Activated T-cell treated with anti-CD3 and anti-CD28 coated beads for 4 hours (primary cell): ENCODE measurements at places on chromosomes 7 and 10.

DNA sequence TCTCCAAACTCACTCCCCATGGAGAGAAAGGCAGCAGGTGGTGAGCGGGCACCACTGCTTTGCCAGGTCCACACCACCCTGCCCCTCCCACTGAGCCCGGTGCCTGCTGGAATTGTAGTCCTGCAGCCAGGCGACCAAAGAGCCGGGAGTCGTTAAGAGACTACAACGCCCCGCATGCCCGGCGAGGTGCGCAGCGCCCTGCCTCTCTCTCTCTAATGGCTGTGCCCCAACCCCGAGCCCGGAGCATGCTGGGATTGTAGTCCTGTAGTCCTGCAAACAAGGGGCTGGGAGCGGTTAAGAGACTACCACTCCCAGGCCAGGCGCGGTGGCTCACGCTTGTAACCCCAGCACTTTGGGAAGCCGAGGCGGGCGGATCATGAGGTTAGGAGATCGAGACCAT, 8.1 kb upstream of the ZNF727 start:
- DNase-seq = no peak

DNA sequence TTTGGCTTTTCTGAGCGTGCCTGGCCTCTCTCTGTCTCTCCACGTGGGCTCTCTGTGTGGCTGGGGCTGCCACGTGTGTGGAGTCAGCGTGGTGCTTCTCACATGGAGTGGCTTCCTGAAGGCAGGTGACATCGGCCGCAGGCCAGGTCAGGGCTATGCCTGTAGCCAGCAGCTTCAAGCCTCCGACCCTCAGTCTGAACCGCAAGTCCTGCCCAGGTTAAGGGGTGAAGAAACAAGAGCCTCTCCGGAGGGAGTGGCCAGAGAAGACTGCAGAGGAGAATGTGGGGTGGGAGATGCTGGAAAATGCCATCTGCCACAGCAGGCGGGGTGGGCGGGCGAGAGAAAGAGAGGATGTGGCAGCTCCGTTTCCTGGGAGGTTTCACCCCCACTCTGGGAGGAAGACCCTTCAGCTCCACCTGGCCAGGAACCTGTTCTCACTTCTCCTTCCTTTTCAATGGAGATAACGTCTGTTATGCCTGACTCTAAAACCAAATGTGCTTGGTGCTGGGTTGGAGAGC, 14.3 kb upstream of the VIPR2 start:
- DNase-seq = no peak

- no peak for DNase-seq
Observed at GRCh38 chr7:22640269-22640668, 86.7 kb upstream of the IL6 start.

- no peak for DNase-seq
Observed at GRCh38 chr7:7989133-7989532, 20.5 kb downstream of the GLCCI1 start.

DNA sequence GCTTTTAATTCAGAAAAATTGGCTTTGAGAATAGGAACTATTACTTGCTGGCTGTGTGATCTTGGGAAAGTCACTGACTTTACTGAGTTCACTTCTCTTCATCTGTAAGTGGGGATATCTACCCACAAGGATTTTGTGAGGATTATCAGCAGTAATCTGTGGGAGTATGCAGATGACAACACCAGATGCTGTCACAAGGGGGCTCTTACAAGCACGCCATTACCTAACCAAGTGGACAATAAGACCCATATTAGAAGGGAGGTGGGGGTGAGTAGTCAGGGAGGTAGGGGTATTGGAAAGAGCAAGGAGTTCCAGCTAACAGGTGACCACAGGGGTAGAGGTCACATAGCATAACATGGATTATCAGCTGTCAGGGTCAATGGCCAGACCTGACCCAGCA, 569.4 kb downstream of the SUGCT start:
- no peak for DNase-seq

- no peak for DNase-seq
Observed at GRCh38 chr10:33252324-33252723, 82.1 kb downstream of the NRP1 start.

DNA sequence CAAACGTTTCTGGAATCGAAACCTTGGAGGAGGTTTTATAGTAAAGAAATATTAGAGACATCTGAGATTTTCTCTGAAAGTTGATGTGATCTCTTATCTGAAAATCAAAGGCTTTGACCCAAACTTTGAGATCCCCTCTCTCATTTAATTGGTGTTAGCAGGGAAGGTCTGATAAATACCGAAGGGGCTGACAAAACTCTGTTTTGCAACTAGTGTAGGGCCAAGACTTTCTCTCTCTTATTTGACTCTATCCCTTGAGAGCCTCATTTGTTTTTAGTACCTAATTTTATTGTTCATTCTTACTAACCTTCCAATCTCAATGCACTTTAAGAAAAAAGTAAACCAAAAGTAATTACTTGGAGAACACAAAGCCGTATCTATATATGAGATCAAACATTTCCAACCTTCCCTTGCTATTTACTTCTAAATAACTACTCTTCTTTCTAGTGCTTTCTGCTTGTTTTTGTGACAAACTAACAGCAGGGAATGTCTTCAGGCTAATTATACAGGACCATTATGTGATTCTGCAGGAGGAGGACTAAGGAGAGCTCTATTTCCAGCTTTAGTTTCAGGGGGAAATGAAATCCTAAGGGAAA, 33.4 kb upstream of the NPVF start:
- no peak for DNase-seq
